Activated CD4-positive, alpha-beta T cell treated with anti-CD3 and anti-CD28 coated beads, Interleukin-2, Interleukin-6, amounts not matched to agents 100 ng/mL and 50 ng/mL, durations not matched to agents 16 hours and 8 hours (primary cell): ENCODE measurements at places on chromosomes 13 and 19.

DNA sequence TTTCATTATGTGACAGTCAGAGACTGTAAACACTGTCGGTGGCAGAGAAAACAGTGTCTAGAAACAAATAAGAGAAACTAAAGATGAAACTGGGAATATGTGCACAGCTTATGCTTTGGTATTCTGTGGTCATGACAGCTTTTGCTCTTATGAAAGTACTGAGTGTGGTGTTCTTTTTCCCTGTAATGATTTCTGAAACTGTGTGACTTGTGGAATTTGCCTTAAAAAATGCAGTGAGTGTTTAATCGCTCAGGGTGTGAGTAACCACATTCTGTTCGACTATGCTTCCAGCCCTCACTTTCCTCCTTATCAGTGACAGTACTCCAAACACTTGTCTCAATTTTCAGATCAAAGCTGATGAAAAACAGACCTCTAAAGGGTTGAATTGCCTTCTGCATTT, 66.9 kb upstream of the DIAPH3 start:
- peak; percentile 35 for DNase-seq

DNA sequence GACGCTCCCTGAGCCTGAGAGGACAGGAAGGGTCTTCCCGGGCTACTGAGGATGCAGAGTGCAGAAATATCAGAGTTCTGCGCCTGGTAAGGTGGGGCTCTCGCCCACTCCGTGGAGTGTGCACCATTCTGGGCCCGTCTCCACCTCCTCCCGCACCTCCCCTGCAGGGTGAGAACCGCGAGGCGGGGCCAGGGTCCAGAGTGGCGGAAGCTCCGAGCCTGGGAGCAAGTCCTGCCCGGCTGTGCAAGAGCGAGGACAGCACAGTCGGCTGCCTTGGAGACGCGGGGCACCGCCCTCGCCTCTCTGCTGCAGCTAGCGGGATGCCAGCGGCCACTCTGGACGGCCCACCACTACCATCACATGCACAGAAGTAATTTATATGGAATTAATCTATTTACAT, 2304.4 kb downstream of the PCDH9 start:
- DNase-seq = no peak

- DNase-seq = peak; percentile 21
These were observed 6.2 kb downstream of the GFY start for GRCh38 chr19:49431330-49431749.

DNA sequence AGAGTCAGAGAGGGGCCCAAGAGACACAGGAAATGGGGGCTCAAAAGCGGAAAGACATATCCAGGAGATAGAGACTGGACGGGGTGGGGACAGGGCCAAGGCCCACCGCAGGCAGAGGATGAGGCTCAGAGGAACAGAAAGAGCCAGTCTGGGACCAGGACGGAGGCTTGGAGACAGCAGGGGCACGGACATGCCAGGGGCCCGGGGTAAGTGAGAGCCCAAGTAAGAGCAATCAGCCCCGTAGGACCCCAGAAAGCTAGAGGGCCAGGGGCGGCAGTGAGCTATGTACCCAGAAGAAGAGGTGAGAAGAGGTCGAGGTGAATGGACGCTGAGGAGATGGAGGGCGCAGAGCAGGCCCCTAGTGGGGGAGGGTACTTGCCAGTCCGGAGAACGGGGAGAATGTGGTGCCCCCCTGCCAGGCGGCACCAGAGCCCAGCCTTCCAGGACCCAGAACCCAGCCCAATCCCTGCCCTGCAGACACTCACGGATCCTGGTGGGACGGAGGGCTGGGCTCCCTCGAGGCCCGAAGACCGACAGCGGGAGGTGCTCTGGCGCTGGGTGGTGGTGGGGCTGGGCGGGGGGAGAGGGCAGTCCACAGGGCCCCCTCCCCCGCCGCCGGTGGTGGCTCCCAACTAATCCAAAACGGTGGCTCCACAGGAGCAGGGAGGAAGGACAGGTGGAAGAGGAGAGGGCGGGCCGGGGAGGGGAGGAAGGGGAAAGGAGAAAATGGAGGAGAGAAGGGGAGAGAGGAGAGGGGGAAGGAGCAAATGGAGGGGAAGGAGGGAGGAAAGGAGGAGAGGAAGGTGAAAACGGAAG, 1.0 kb downstream of the GRIK5 start:
- DNase-seq = no peak

GRCh38 chr19:35328851-35329285, at the start of gene CD22:
TSS of gene CD22 (plus strand) at chr19:35329187. CDS start at chr19:35332041, 2,854 bp downstream.
- DNase-seq = no peak

DNA sequence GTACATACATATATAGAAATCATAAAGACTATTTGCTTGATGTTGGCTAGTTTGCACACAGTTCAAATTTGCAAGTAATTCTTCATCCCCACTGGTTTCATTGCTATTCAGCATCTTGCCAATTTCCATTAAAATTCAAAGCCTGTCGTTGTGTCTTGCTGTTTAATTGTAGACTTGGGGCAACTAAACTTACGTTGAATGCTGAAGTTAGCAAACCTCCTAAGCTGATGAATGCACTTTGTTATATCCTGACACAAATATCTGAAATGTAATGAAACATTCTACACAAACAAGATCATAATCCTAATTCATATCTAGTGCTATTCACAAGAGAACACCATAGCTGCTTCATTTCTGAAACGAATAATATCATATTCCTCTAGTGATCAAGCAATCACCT, 381.2 kb downstream of the ITGBL1 start:
- DNase-seq = no peak

DNA sequence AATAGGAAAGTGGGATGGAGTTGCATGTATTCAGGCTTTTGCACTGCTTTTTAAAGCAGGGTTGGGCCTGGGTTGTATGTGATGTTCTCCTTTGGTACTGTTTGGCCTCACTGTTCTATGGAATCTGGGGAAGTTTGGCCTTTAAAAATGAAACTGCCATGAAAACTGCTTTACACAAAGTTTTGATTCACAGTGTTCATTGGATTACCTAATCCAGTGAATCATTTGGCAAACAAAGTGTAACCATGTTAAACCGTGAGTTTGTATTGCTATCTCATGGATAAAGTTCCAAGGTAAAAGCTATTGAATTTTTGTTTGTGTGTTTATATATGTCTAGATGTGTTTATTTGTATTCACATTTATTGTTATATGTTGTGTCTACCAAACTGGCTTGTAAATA, 1658.6 kb downstream of the OLFM4 start:
- no peak for DNase-seq

DNA sequence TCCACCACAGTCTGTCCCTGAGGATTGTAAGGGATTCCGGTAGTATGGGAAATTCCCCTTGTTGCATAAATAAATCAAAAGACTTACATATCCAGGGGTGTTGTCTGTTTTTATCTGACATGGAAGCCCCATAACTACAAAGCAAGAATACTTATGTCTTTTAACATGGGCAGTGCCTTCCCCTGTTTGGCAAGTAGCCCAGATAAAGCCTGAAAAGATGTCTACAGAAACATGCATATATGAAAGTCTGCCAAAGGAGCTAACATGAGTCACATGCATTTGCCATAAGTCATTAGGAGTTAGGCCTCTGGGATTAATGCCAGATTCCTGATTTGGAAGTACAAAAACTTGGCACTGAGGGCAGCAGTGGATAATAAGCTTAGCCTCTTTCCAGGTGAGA, 62.1 kb downstream of the ZNF737 start:
- no peak for DNase-seq

- DNase-seq = no peak
These were observed 56.5 kb downstream of the TSC22D1 start for GRCh38 chr13:44519642-44520041.

- no peak for DNase-seq
These were observed 2.4 kb upstream of the PTGER1 start for GRCh38 chr19:14477418-14478112.

GRCh38 chr13:99030326-99030725, 52.5 kb upstream of the DOCK9 start:
- no peak for DNase-seq

GRCh38 chr13:49370371-49370770, 73.5 kb downstream of the CAB39L start:
- DNase-seq = no peak

DNA sequence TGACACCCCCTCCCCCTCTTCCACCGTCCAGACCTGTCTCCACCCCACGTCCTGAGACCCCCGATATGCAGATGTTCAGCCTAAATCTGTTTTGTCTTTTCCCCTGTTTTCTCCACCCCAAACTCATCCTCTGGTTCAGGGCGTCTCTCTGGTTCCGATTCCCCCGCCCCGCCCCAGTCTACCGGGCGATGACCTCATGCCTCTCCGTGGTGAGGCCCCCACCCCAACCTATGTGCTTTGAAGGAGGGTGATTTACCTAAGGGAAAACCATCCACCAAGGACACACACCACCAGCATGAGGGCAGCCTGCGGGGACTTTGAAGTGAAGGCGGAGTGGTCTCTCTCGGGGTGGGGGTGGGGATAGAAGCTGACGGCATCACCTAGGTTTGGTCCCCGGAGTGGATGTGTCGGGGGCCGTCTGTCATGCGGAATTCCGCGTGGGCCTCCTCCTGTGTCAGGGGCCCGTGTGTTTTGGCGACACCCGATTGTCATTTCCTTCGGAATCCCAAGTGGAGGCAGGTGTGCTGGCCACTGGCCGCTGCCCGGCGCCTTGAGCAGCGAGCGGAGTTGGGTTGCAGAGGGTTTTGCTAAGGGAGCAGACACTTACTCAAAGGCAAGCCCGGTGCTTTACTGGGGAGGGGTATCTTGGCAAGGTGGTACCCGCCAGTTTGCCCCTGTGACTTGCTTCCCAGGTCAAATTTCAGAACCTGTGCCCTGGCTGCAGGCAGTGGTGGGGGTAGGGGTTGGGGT, 1.4 kb downstream of the FZR1 start:
- peak; percentile 20 for DNase-seq

- DNase-seq = no peak
These were observed 5.1 kb downstream of the CHERP start for GRCh38 chr19:16537111-16537510.

DNA sequence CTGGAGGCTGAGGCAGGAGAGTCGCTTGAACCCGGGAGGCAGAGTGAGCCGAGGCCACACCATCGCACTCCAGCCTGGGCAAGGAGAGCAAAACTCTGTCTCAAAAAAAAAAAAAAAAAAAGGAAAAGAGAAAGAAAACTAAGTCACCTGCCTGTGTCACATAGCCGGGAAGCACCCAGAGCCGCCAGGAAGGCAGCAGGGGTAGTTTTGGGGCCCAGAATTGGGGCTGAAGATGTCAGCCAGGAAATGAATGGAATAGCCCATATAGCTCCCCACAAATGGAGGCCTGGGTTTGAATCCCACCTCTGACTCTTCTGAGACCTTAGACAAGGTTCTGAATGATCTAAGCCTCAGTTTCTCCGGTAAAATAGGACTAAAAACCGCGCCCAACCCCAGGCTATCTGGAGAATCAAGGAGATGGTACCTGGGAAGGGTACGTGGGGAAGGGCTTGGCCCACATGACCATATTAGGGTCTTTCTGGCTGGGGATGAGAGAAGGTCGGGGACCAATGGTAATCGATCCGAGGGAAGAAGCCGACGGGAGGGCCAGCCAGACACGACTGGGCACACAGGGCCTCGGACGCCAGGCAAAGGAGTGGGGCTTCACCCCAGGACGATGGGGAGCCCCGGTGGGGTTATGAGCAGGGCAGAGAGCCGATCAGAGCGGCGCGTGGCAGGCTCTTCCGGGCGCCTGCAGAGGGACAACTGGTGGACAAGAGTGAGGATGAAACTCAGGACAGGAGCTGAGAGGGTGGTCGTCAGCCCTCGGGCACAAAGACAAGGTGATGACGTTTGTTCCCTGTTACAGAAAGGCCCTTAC, 14.4 kb downstream of the CCDC124 start:
- DNase-seq = no peak

DNA sequence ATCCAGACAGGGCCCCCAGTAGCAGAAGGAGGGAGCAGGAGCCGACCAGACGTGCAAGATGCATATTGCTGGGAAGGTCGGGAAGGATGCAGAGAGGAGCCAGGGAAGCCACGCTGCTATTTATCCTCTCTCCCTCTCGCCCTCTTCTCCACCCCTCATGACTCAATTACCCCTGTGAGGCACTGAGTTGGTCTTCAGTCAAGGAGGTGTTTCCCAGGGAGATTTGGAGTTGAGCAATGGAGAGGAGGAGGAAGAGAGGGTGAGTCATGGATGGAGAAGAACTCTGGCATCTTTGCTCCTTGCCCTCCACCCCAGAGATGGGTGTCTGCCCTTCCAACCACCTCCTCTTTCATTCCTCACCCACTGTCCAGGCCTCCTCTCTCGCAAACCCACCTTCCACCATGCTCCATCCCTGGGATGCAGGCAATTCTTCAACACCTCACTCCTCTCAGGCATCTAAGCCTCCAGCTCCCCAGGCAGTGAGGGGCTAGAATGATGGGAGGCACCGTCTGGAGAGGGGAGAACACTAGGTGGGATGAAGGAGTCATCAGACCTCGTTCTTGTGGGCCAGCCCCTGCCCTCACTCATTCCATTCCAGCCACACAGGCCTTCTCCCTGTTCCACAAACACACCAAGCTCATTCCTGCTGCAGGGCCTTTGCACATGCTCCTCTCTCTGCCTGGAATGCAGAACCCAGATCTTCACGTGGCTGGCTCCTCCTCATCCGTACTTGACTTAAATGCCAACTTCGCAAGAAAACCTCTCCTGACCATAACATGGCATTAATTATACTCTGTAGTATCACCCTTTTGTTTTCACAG, at the start of gene SBSN:
SBSN (minus strand) TSS at position 94 of the 821 bp plus-strand sequence; CDS start at position 64, 30 bp downstream.
- no peak for DNase-seq

GRCh38 chr19:917323-918151, at the start of gene KISS1R:
TSS of gene KISS1R (plus strand) at chr19:917333. CDS start at chr19:917503, 170 bp downstream.
- DNase-seq = peak; percentile 47

DNA sequence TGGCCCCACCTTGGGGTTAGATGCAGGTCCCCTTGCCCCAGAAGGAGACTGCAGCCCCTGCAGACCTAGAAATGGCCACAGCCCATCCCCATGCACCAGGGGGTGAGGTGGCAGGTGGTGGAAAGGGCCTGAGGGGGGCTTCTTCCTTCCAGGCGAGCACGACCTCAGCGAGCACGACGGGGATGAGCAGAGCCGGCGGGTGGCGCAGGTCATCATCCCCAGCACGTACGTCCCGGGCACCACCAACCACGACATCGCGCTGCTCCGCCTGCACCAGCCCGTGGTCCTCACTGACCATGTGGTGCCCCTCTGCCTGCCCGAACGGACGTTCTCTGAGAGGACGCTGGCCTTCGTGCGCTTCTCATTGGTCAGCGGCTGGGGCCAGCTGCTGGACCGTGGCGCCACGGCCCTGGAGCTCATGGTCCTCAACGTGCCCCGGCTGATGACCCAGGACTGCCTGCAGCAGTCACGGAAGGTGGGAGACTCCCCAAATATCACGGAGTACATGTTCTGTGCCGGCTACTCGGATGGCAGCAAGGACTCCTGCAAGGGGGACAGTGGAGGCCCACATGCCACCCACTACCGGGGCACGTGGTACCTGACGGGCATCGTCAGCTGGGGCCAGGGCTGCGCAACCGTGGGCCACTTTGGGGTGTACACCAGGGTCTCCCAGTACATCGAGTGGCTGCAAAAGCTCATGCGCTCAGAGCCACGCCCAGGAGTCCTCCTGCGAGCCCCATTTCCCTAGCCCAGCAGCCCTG, 4.2 kb upstream of the F10 start:
- no peak for DNase-seq

DNA sequence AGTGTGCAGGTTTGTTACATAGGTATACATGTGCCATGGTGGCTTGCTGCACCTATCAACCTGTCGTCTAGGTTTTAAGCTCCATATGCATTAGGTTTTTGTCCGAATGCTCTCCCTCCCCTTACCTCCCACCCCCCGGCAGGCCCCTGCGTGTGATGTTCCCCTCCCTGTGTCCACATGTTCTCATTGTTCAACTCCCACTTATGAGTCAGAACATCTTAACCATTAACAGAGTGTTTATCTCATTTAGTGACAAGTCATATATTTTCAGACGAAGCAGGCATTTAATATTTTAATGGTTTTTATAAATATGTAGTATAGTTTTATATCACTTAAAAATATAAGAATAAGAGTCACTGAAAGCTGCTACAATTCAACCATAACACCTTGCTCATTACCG, 780.5 kb upstream of the ARGLU1 start:
- no peak for DNase-seq

GRCh38 chr19:411723-412355, 2.9 kb upstream of the C2CD4C start:
- DNase-seq = no peak
